ENCODE measurements at places on chromosomes 11 and 22. TPM values are rescaled to one million over a fixed set of nuclear protein-coding genes. Genes with fewer than 3 reads are reported as not detected.

GRCh38 chr11:8043756-8044155, 37.3 kb upstream of the TUB start:
- DNase-seq, result no peak

DNA sequence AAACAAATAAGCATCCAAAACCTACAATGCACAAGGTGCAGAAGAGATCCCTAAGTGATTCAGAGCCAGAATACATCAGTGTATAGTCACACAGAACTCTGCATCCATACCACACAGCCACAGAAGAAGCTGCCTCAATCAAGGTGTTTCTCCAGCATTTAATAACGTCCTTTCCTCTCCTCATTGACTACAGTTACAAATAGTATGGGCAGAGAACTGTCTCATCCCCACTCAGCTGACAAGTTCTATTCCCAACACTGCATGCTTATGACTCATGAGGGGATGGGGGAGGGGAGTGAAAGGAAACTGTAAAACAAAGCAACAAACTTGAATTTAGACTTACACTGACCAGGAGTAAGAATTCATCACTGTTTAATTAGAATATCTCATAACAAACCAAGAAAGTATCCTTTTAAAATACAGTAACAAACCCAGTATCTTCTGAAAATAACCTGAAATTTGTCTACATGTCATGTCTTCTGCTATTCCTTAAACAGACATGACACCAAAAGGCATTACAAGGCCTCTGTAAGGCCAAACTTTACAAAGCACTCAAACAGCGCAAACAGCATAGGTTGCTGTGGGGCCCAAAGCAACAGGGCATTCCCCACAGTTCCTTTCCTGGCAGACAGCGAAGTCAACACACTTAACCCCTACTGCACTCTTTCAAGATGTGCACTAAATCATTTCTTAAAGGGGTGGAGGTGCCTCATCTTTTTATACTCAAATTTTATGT, 29.3 kb downstream of the CELF1 start:
- DNase-seq, result no peak

- DNase-seq, result no peak
Observed at GRCh38 chr11:2180347-2180746, 8.7 kb upstream of the TH start.

DNA sequence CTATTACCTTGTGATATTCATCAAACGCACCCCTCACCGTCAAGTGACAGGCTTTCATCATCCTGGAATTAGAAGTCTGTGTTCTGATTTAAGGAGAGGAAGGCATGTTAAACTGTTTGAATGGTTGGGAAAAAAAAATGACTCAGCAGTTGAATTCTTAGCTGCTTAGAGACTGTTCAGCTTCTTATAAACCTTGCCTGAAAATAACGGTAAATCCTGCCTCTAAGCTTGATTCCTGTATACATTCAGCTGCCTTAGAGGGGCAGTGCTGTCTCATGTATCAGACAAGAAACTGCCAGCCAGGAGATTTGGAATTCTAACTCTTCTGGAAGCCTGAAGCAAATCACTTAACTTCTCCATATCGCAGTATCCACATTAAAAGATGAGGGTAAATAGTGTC, 437.4 kb downstream of the JRKL start:
- peak; percentile 6 for DNase-seq

DNA sequence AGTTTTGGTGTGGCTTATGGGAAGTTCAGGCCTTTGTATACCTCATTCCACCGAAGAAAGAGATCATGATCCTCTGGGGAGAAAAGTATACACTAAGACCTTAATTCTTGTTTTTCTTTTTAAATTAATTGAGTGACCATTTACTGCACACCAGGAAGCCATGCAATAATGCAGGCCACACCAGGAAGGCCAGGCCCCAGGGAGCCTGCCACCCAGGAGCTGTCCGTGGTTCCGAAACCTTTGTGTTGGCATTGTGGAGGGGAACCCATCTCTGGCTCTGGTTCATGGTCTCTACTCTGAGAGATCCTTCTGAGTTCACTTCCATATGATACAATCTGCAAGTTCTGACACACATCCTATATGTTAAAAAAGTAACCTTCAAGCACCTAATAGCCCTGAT, 291.8 kb downstream of the MIAT start:
- peak; percentile 54 for DNase-seq

GRCh38 chr11:2737866-2738265, 38.1 kb upstream of the KCNQ1OT1 start:
- DNase-seq, result no peak

Gene ADM
- total RNA-seq, result 78.3 TPM

Gene CARD10
- 26.0 TPM for total RNA-seq

Measured in endothelial cell (in vitro differentiated cells).